Mammary epithelial cell (primary cell): ENCODE measurements at places on chromosomes 3 and 15. TPM values are rescaled to one million over a fixed set of nuclear protein-coding genes. Genes with fewer than 3 reads are reported as not detected.

LSAMP gene
- polyA plus RNA-seq = not detected

GRCh38 chr3:50318163-50318562 is 4.4 kb downstream of the HYAL2 start:
- DNase-seq = no peak

KBTBD13 gene
- not detected for polyA plus RNA-seq

GRCh38 chr3:159029306-159030026 is 227.6 kb downstream of the MFSD1 start:
- peak; percentile 2 for DNase-seq

- peak; percentile 69 for DNase-seq
Observed at GRCh38 chr3:193590088-193590856, 2.7 kb upstream of the OPA1 start.

GRCh38 chr3:192487033-192487432 is 240.3 kb downstream of the FGF12 start:
- DNase-seq = no peak

GOLGA8J gene
- polyA plus RNA-seq = not detected

DNA sequence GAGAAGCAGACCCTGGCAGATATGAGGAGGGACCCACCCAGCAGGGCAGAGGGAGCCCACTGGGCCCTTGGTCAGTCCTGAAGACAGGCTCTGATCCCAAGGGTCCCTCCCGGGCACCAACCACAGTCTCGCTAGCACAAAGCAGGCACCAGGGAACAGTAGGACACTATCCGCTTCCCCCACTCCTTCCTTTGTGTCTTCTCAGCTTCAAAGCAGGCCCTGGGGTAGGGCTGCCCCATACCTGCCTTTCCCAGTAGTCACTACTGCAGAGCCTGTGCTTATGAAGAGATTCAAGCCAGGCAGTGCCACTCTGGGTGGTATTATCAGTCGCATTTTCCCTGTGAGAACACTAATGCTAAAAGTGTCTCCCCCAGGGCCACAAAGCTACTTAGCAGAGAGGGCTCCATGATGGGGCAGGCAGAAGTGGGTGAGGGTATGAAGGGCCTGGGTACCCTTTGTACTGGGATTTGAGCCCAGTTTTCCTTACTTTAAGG is 32.7 kb downstream of the SRPRB start:
- no peak for DNase-seq

ABHD5 gene
- 32.4 TPM for polyA plus RNA-seq

DNAJA4 gene
- polyA plus RNA-seq = 0.18 TPM

- DNase-seq = no peak
Observed at GRCh38 chr3:190074817-190075216, 45.9 kb downstream of the P3H2 start.

GRCh38 chr3:109184726-109185125 is 48.2 kb downstream of the C3orf85 start:
- no peak for DNase-seq

- no peak for DNase-seq
Observed at GRCh38 chr15:39799552-39800011, 16.9 kb upstream of the FSIP1 start.

DNA sequence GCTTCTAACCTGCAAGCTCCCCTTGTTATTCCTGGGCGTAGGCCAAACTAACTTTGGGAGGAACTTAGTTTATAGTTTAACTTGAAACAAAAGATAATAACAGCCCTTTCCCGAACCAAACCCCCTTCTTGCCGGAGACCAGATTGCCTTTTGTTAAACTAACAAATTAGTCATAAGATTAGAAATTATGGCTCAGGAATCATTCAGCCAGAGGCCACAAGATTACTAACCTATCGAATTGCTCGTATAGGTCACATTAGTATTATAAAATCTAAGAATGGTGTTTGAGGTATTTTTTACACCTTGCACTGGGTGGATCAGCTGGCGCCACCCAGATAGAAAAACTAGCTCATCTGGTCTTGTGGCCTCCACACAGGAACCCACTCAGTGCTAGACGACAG is 65.3 kb upstream of the RAP2B start:
- peak; percentile 16 for DNase-seq

GRCh38 chr15:41727143-41727542 is 47.1 kb upstream of the MAPKBP1 start:
- no peak for DNase-seq

TM6SF1 gene
- polyA plus RNA-seq = not detected

DNA sequence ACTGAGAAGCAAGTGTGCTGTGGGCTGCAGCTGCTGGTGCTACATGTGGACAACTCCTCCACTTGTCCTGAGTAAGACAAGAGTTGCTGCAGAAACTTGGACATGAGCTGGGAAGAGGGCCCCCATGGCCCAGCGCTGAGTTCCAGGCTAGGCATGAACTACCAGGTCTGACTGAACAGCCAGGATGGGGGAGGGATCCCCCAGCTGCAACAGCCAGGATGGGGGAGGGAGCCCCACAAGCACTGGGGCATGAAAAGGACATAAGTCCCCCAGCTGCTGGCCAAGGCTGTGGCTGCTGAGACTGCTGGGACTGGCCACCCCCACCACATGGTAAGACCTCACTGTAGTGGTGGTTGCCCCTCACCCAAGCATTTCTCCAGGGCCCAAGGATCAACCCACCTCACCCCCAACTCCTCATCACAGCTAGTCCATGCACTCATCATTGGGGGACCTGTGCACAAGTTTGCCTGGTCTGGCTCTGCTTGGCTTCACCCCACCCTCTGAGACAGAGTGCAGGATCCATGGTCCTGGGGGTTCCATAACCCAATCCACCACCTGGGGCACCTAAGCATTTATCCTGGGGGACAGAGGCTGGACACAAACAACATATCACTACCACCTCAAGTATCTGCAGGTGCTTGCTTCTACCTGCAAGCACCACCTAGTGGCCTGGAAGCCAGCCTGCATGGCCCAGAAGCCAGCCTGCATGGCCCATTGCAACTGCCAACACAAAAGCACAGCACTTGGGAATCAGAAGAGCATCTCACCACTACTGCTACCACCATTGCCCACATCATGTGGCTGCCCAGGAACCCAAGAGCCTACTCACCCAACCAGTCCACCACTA is 84.5 kb upstream of the STT3B start:
- DNase-seq = peak; percentile 27

- peak; percentile 31 for DNase-seq
Observed at GRCh38 chr3:8416965-8417364, 84.7 kb upstream of the LMCD1 start.

- DNase-seq = peak; percentile 59
Observed at GRCh38 chr3:137165117-137165806, 207.5 kb downstream of the IL20RB start.

DNA sequence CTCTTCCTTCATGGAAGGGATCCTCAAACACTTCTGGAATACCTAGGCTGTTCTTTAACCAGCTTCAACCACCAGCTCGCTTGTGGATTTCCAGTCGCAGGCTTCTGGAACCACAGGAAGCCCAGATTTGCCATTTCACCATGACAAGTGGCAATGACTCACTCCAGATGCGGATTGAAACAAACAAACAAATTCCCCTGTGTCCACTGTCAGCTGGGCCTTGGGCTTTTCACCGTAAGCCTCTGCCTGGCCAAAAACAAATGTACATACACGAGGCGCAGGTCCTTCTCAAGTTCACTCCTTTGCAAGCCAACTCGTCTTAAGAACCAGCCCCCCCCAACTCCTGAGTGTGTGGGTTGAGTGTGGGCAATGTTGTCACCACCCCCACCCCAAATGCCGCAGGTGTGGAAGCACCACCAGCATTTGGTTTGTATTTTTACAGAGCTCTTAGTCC is 8.8 kb downstream of the BCL6 start:
- DNase-seq = peak; percentile 32

DNA sequence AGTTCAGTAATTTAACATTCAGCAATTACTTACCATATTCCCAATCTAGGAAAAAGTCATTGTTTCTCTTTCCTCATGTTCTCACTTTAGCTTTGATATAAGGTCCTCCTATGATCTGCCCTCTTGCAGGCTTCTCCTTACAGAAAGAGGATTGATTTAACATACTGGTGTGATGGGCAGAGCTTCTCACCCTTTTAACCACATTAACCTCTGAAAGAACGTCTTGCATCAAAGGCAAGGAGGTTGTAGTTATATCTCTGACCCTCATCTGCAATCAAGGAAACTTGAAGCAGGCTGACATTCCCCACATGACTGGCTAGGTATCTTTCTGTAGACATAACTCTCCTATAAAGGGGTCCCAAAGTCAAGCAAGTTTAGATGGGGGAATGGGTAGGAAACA is 39.5 kb downstream of the BTLA start:
- no peak for DNase-seq

- peak; percentile 24 for DNase-seq
Observed at GRCh38 chr15:63402498-63403253, 21.0 kb upstream of the CA12 start.

DNA sequence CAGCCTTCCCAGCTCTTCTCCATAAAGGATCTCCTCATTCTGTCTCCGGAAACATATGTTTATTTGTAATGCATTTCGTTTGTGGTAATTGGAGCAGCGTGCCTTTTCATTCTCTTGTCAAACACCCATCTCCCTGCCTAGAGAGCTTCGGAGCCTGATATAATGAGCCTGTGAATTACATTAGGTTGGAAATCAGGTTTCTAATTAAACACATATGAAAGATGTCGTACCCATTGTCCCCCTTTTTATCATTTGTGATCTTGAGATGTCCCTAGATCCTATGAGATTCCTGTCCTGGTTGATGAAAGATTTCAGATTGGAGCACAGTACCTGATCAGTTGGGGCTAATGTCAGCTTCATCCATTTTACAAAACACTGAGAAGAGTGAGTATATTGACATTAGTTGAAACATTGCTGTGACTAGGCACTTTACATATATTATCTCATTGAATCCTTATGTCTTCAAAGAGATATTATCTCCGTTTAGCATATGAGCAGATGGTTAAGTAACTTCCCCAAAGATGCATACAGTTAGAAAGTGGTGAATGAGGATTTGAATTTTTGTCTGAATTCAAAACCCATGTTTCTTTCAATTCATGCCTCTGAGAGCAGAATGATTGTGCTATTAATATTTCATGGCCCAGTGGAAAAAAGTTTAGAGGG is 23.1 kb downstream of the SYN2 start:
- DNase-seq = no peak

GRCh38 chr3:129234441-129234840 is 15.0 kb upstream of the COPG1 start:
- no peak for DNase-seq

TIMMDC1 gene
- polyA plus RNA-seq = 71.5 TPM
